ENCODE measurements at places on chromosomes 5 and 9. TPM values are rescaled to one million over a fixed set of nuclear protein-coding genes. Genes with fewer than 3 reads are reported as not detected.

CARD6 gene
- total RNA-seq, result 13.5 TPM

WDR38 gene
- not detected for total RNA-seq

- DNase-seq, result no peak
Measured at GRCh38 chr9:114697951-114698351, 16.0 kb upstream of the TEX48 start.

- no peak for DNase-seq
Measured at GRCh38 chr9:137028263-137029057, 423 bp upstream of the ABCA2 start.

SLC22A4 gene
- 0.14 TPM for total RNA-seq

CCL27 gene
- not detected for total RNA-seq

DNA sequence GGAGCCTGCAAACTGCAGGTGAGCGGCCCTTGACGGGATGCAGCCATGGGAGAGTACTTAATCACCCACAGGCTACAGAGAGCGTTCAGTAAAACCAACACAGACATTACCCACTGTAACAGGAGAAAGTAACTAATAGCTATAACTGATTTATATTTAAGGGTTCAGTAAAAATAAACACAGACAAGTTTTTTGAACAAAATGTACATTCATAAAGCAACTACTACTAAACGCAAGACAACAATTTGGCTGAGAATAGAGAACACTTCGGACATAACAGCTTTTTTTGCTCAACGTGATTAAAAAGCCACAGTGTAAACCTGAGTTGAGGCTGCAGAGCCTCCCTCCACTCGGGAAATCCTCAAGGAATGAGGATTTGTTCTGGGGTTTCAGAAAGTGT lies 61.7 kb downstream of the LIFR start:
- DNase-seq, result no peak

DNA sequence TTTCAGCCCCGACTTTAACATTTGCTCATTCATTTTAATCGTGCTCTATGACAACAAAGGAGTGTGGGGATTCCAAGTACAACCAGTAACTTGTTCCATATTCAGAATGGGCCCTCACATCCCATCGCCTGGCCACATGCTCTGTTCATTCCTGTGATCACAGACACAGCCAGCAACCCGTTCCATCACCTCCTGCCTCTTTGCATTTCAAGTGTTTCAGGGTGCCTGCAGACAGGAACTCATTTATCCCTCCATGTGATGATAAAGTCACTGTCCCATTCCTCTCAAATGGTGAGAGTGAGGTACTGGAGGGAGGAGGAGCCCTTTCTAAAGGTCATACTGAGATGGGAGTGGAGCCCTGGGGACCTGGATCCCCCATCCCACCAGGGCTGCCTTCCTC lies 571.1 kb downstream of the MAT2B start:
- DNase-seq, result no peak

DNA sequence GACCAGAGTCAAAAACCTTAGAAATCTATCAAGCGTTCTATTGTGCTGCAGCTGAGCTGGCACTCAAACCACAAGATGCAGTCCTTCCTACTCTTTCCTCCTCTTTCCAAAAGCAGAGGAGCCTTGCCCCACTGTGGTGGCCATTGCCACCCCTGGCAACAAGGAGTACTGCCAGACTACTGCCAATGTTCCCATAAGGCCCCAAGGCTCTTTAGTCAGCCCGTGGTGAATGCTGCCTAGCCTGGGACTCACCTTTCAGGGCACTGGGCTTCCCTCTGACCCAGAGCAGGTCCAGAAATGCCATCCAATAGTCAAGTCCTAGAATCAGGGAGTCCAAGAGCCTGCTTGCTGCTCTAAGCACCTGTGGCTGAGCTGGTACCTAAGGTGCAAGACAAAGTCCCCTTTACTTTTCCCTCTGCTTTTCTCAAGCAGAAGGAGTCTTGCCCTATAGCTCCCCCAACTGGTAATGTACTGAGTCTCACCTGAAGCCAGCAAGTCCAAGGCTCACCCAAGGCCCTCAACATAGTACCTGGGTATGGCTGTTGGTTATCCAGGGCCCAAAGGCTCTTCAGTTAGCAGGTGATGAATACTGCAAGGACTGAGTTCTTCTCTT lies 219.4 kb downstream of the ATPSCKMT start:
- DNase-seq, result no peak

GRCh38 chr9:102273952-102274351 lies 535.5 kb upstream of the GRIN3A start:
- no peak for DNase-seq

DMXL1 gene
- total RNA-seq, result 67.6 TPM

ZNF462 gene
- 9.6 TPM for total RNA-seq

GRCh38 chr5:18465833-18466681 lies 831.8 kb downstream of the TAF11L14 start:
- no peak for DNase-seq

GRCh38 chr5:59792983-59793585 lies 100.4 kb downstream of the PDE4D start:
- DNase-seq, result peak; percentile 15

RRAGA gene
- 47.1 TPM for total RNA-seq

DNA sequence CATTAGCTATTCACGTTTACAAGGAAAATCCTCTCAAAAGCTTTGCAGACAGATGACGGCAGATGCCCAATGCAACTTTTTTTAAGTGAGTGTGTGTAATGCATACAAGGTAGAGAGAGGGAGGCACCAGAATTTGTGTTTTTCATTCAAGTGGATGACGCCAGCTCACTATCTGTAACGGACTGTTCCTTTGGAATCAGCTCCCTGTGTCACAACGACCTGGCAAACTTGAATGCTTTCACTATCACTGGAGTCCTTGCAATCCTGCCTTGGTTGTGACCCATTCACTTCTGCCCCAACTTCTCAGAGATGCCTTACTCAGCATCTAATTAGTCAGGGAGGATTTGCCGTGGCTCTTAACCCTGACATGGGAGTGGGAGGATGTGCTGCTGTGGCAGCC lies 148.5 kb downstream of the BNC2 start:
- peak; percentile 34 for DNase-seq

GRCh38 chr9:7467186-7467585 lies 332.4 kb downstream of the DMAC1 start:
- DNase-seq, result no peak

ARID3C gene
- total RNA-seq, result not detected

GRCh38 chr5:34411470-34412346 lies 244.4 kb upstream of the RAI14 start:
- no peak for DNase-seq

DBH gene
- not detected for total RNA-seq

All from thoracic aorta (tissue), 2 donors.